Vagina (tissue), 2 donors: ENCODE measurements at places on chromosomes 7 and 10. TPM values are rescaled to one million over a fixed set of nuclear protein-coding genes. Genes with fewer than 3 reads are reported as not detected.

GRCh38 chr7:15228831-15229230 lies 326.3 kb upstream of the DGKB start:
- H3K36me3 ChIP-seq: no peaks in the 10 kb centered on the region
- no peak overlapping the region for H3K27ac ChIP-seq
- H3K27me3 ChIP-seq: no peaks in the 10 kb centered on the region
- H3K4me3 ChIP-seq: no peak overlapping the region
- no peaks in the 10 kb centered on the region for H3K4me1 ChIP-seq

GRCh38 chr7:103905997-103906396 lies 83.5 kb downstream of the RELN start:
- H3K4me3 ChIP-seq: no peak overlapping the region
- no peak overlapping the region for H3K27ac ChIP-seq
- H3K4me1 ChIP-seq: no peaks in the 10 kb centered on the region
- no peak for DNase-seq
- no peaks in the 10 kb centered on the region for H3K27me3 ChIP-seq

GRCh38 chr7:75667938-75668337 lies 70.8 kb downstream of the HIP1 start:
- peaks cover 4% of the 10 kb centered on the region for H3K4me1 ChIP-seq
- no peak overlapping the region for H3K4me3 ChIP-seq
- H3K36me3 ChIP-seq: no peaks in the 10 kb centered on the region
- H3K27ac ChIP-seq: no peak overlapping the region

DNA sequence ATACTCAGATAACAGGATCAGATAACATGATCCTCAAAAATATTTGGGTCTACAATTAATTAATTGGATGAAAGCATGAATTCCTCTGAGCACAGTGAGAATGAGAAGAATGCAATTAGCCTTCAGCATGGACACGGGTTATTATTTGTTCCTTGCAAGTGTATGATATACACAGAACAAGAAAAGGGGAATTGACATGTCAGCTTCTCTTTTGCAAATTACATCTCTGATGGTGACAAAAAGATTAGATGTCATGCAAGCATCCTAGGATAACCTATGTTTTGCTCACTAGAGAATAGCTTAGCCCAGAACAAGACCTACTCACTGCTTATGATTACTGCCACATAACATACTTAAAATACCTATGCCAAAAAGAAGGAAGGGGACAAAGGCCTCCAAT lies 120.3 kb downstream of the ABLIM1 start:
- no peaks in the 10 kb centered on the region for H3K27me3 ChIP-seq
- no peak for DNase-seq
- H3K27ac ChIP-seq: peak overlapping the region; percentile 15
- H3K36me3 ChIP-seq: no peaks in the 10 kb centered on the region

DNA sequence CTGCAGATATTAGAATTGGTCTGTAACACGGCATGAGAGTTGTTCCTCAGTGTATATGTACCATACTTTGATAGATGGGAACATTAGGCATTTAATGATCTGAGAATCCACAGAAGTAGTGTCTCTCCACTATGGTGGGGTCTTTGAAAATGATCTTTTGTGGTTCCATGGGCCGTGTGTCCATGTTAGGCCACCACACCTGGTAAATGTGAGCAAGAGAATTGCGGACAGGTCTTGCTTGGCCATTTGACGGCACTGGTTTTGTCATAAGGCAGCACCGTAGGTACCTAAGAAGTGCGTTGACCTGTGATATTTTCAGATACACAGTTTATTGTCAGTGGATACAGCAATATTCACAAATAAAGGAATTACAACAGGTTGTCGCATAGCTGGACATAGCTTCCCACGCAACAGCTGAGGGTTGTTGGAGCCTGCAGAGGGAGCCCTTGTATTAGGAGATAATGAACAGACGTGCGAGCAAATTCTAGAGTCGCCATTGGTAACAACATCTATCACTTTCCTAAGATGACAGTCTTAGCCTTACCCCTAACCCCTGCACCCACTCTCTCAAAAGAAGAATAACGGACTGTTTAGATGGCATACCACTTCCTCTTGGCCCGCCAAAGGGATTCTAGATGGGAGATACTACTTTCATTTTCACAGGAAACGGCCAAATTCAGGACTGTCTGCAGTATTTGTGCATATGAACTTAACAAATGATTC lies 111.4 kb downstream of the COL28A1 start:
- H3K27me3 ChIP-seq: no peaks in the 10 kb centered on the region
- peaks cover 5% of the 10 kb centered on the region for H3K4me1 ChIP-seq
- H3K27ac ChIP-seq: no peak overlapping the region
- DNase-seq: no peak

- no peak overlapping the region for H3K4me3 ChIP-seq
- DNase-seq: no peak
- H3K27me3 ChIP-seq: no peaks in the 10 kb centered on the region
These were observed 26.2 kb downstream of the MINDY4 start for GRCh38 chr7:30797176-30798040.

- H3K4me3 ChIP-seq: no peak overlapping the region
- peaks cover 20% of the 10 kb centered on the region for H3K4me1 ChIP-seq
- no peak for DNase-seq
These were observed 106.1 kb downstream of the SGMS1 start for GRCh38 chr10:50517626-50518025.

GRCh38 chr10:72997099-72997498 lies 42.5 kb upstream of the PLA2G12B start:
- no peaks in the 10 kb centered on the region for H3K27me3 ChIP-seq
- no peak for DNase-seq
- H3K4me3 ChIP-seq: no peak overlapping the region
- H3K27ac ChIP-seq: no peak overlapping the region
- no peaks in the 10 kb centered on the region for H3K4me1 ChIP-seq

DNA sequence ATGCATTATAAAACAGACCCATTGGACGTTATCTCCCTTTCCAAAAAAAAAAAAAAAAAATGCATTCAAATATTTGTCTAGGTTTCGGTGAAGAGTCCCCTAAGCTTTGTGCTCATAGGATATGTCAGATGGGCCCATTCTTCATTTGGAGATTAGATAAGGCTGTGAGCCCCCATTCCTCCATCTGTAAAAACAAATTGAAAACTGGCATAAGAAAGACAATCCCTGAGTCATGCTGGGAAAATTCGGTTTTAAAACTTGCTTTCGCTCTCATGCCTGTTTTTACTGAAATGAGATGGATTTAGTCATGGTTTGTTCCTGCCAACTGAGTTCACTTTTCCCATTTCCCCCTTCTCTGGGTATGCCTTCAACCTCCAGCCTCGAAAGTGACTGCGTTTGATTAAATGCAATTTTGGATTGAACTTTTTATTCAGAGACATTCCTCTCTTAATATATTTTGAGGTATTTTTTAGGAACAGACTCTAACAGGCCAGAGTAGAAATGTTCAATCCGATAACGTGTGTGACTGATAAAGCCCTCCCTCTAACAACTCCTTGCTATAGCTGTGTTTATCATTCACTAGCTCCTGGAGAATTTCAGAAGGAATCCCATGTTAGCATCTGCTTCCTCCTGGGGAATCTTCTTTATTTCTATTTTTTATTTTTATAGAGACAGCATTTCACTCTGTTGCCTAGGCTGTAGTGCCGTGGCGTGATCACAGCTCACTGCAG lies 190.9 kb upstream of the LYZL2 start:
- H3K27ac ChIP-seq: peak overlapping the region; percentile 85
- H3K4me3 ChIP-seq: no peak overlapping the region
- peaks cover 60% of the 10 kb centered on the region for H3K4me1 ChIP-seq
- H3K36me3 ChIP-seq: no peaks in the 10 kb centered on the region

DNA sequence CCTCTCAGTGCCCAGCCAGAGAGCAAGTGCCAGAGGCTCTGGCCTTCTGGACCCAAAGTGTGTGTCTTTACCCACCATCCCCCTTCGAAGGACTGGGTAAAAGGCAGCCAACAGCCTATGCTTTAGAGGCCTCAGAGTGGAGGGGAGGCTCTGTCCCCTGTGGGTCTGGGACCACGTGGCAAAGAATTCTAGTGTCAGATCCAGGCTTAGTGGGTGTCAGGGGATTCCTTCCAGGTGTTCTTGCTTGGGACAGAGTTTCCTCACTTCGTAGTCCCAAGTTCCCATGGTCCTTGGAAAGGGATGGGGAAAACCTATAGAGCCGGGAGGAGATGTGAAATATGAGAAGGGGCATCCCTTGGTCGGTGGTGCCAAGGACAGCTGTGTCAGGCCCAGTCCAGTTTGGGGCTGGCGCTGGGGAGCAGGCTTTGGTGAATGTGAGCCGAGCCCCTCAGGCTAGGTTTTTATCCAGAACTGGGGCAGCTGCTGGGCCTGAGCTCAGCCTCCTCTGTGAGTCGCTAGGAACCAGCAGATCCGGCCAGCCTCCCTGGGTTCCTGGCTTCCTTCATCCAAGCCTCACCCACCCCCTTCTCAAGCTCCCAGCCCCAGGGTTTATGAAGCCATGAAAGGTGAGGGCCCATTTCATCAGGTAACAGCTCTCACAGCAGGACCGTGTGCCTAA lies 71.2 kb downstream of the C10orf105 start:
- H3K36me3 ChIP-seq: no peaks in the 10 kb centered on the region
- no peaks in the 10 kb centered on the region for H3K27me3 ChIP-seq
- no peaks in the 10 kb centered on the region for H3K4me1 ChIP-seq
- no peak for DNase-seq
- H3K27ac ChIP-seq: no peak overlapping the region

DNA sequence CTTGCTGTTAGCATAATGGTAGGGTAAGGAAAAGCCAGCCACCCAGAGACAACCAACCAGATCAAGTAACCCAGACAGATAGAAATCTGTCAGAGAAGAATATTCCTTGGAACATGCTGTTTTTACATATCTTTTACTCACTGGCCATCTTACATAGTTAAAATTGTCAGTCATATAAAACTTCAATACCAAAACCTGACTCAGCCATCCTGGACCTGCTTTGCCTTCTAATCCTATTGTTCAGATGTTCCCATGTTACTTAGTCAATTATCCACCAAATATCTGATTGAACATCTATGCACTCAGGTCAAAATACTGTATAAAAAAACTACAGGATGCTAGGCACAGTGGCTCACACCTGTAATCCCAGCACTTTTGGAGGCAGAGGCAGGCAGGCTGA lies 466.5 kb upstream of the NRP1 start:
- H3K27me3 ChIP-seq: no peaks in the 10 kb centered on the region
- no peaks in the 10 kb centered on the region for H3K36me3 ChIP-seq
- H3K4me1 ChIP-seq: peaks cover 14% of the 10 kb centered on the region
- no peak overlapping the region for H3K27ac ChIP-seq

DNA sequence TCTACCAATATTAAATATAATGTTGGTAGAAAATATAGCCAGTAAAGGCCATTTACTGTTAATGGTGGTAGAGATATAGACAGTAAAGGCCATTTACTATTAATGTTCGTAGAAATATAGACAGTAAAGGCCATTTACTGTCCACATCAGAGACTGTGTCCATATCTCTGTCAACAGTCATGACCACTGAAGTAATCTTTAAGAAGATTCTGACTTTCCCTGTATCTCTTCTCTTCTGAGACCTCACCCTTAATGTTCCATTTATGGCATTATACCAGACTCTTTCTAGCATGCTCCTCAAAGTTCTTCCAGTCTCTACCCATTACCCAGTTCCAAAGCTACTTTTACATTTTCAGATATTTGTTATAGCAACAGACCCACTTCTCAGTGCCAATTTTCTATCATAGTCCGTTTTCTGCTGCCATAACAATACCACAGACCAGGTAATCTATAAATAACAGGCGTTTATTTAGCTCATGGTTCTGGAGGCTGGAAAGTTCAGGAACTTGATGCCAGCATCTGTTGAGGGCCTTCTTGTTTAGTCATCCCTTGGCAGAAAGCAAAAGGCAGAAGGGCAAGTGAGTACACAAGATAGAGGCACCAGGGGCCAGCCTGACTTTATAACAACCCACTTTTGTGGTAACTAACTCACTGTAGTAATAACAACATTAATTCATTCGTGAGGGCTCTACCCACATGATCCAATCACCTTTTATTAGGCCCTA lies 7.9 kb upstream of the NUDCD3 start:
- no peak for DNase-seq
- H3K27ac ChIP-seq: no peak overlapping the region
- no peak overlapping the region for H3K4me3 ChIP-seq
- H3K27me3 ChIP-seq: no peaks in the 10 kb centered on the region

GRCh38 chr7:95045236-95045923 lies 138.0 kb downstream of the PPP1R9A start:
- H3K27me3 ChIP-seq: no peaks in the 10 kb centered on the region
- H3K4me1 ChIP-seq: no peaks in the 10 kb centered on the region
- no peak overlapping the region for H3K27ac ChIP-seq

DNA sequence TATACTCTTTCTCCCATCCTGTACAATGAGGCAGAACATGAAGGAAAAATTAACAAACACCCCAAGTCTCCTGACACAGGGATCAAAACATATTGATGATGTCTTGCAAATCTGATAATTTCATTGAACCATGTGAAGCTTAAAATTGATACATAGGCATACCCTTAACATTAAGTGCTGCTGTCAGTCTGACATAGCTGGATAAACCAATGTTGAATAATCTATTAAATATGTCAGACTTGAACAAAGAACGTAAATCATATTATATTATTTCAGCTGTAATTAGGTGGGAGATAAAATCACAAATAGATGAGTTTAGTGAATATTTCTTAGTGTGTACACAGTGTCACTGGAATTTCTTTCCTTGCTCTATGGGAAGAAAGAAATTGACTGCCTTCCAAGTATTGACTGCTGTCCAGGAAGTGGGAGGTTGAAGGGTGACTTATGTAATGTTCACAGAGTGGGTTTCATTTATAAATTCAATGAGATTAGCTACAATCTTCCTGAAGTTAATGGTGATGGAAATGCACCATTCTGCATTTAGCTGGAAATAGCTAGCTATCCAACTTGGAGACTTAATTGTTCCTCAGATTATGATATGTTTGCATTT lies 170.8 kb downstream of the AUTS2 start:
- H3K4me1 ChIP-seq: peaks cover 11% of the 10 kb centered on the region
- no peaks in the 10 kb centered on the region for H3K36me3 ChIP-seq
- H3K4me3 ChIP-seq: no peak overlapping the region
- DNase-seq: no peak

- H3K27me3 ChIP-seq: no peaks in the 10 kb centered on the region
- DNase-seq: no peak
These were observed 36.8 kb upstream of the AFAP1L2 start for GRCh38 chr10:114441107-114441506.

GRCh38 chr10:56836659-56837058 lies 475.6 kb upstream of the ZWINT start:
- no peak for DNase-seq
- H3K27ac ChIP-seq: no peak overlapping the region
- no peaks in the 10 kb centered on the region for H3K4me1 ChIP-seq
- no peaks in the 10 kb centered on the region for H3K27me3 ChIP-seq
- no peaks in the 10 kb centered on the region for H3K36me3 ChIP-seq

GRCh38 chr7:158530800-158531609 lies 56.6 kb downstream of the PTPRN2 start:
- H3K27me3 ChIP-seq: no peaks in the 10 kb centered on the region
- no peaks in the 10 kb centered on the region for H3K4me1 ChIP-seq
- no peaks in the 10 kb centered on the region for H3K36me3 ChIP-seq
- no peak overlapping the region for H3K27ac ChIP-seq
- H3K4me3 ChIP-seq: no peak overlapping the region
- no peak for DNase-seq

Gene EDRF1
- total RNA-seq: 16.5 TPM

Gene RBP3
- not detected for total RNA-seq

Gene WDR86
- total RNA-seq: 19.4 TPM

Gene PNLIP
- total RNA-seq: not detected

Gene ACBD7
- not detected for total RNA-seq

Gene TRIM4
- 33.1 TPM for total RNA-seq

Gene BAMBI
- 10.8 TPM for total RNA-seq

Gene VPS50
- total RNA-seq: 13.0 TPM

Gene CYP26C1
- not detected for total RNA-seq
